Left ventricle myocardium inferior (tissue), 1 donor: ENCODE measurements at places on chromosomes 4 and X. TPM values are rescaled to one million over a fixed set of nuclear protein-coding genes. Genes with fewer than 3 reads are reported as not detected.

- no peak for DNase-seq
Measured at GRCh38 chrX:31223817-31224216, 152.0 kb upstream of the FTHL17 start.

GRCh38 chr4:16785793-16786527 lies 112.5 kb downstream of the LDB2 start:
- no peak for DNase-seq

FAM133A gene
- 0.58 TPM for total RNA-seq

- DNase-seq: no peak
Measured at GRCh38 chrX:73850124-73851013, 287.4 kb downstream of the CHIC1 start.
